ENCODE measurements at places on chromosomes 1 and 21. TPM values are rescaled to one million over a fixed set of nuclear protein-coding genes. Genes with fewer than 3 reads are reported as not detected.

The GJA5 gene
- total RNA-seq, result 4.8 TPM

- H3K4me1 ChIP-seq, result peaks cover 12% of the 10 kb centered on the region
- no peaks in the 10 kb centered on the region for H3K36me3 ChIP-seq
Observed at GRCh38 chr1:156095906-156096508, 13.7 kb upstream of the MEX3A start.

The PPFIA4 gene
- not detected for total RNA-seq

The CD53 gene
- total RNA-seq, result not detected

- no peaks in the 10 kb centered on the region for H3K36me3 ChIP-seq
- peak overlapping the region; percentile 10 for H3K27ac ChIP-seq
- H3K27me3 ChIP-seq, result no peaks in the 10 kb centered on the region
Observed at GRCh38 chr1:201599548-201599947, 60.6 kb downstream of the NAV1 start.

DNA sequence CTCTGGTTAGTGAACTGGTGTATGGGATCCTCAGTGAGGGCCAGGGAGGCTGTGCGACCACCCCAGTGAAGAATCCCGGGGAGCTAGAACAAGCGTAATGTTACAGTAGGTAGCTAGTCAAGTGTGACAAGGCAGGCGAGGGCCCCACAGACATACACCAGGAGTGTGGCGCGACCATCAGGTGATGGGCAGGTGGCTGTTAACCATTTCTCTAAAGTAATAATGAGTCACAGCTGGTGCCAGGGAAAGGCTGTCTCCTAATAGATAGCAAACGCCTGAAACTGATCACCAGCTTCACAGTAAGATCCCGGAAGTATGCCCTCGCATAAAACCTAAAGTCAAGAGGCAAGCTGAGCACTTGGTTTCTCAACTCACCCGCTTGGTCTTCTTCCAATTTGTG, 40.5 kb upstream of the TARBP1 start:
- no peak overlapping the region for H3K27ac ChIP-seq
- H3K4me3 ChIP-seq, result no peak overlapping the region
- H3K36me3 ChIP-seq, result no peaks in the 10 kb centered on the region
- no peaks in the 10 kb centered on the region for H3K27me3 ChIP-seq
- H3K4me1 ChIP-seq, result peaks cover 40% of the 10 kb centered on the region

DNA sequence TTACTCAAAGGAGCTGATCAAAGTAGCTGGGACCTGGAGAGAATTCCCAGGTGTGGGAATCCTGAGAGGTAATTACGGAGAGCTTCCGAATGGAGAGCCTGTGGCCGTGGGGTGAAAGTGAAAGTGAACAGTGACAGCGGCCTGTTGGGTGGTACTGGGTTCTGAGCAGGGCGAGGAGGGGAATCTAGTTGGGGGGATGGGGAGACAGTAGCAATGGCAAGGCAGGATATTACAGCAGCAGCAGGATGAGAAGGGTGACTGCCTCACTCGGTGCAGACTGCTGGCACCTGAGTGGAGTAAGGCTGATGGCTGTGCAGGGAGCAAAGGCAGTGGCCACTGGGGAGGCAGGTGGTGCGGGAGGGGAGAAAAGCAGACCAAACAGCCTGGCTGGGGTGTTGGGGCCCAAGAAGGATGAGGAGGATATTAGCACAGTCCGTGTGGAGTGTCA, 70.3 kb upstream of the PRDX6 start:
- H3K27ac ChIP-seq, result no peak overlapping the region
- H3K36me3 ChIP-seq, result no peaks in the 10 kb centered on the region
- no peak for DNase-seq
- peaks cover 21% of the 10 kb centered on the region for H3K4me1 ChIP-seq

The MSH4 gene
- not detected for total RNA-seq

- no peaks in the 10 kb centered on the region for H3K27me3 ChIP-seq
- no peak for DNase-seq
- H3K4me3 ChIP-seq, result no peak overlapping the region
- peaks cover 21% of the 10 kb centered on the region for H3K4me1 ChIP-seq
Observed at GRCh38 chr1:179984942-179985341, 30.3 kb downstream of the CEP350 start.

The BRINP2 gene
- total RNA-seq, result not detected

The GCSAML gene
- total RNA-seq, result 0.18 TPM
